ENCODE measurements at places on chromosomes 1 and 21. TPM values are rescaled to one million over a fixed set of nuclear protein-coding genes. Genes with fewer than 3 reads are reported as not detected.

The LHX8 gene
- not detected for total RNA-seq

The SSX2IP gene
- 9.1 TPM for total RNA-seq

The OR6K3 gene
- not detected for total RNA-seq

The RGS4 gene
- 5.2 TPM for total RNA-seq

DNA sequence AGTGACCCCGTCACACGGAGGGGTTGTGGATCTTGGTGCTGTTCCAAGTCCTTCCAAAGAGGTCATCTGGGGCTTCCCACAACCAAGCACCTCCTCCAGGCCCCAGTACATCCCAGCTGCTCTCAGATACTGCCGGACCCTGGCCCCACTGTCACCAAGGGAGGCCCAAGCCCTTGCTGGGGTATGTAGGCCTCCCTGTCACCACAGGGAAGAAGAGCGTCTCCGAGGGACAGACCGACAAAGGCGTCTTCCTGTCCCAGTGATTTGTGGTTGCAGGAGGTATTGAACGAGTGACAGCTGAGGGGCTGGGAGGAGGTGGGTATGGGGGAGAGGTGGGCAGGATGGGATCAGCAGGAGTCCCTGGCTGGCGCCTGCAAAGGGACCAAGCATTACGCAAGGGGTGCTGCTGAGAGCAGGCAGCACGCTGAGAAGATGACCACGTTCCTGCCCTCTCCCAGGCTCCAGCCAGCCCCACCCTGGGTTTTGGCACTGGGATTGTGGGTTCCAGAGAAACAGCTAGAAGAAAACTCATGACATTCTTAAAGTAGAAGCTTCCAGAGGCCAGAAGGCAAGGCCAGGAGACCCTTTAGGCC, 29.7 kb downstream of the LRP8 start:
- no peak for DNase-seq

DNA sequence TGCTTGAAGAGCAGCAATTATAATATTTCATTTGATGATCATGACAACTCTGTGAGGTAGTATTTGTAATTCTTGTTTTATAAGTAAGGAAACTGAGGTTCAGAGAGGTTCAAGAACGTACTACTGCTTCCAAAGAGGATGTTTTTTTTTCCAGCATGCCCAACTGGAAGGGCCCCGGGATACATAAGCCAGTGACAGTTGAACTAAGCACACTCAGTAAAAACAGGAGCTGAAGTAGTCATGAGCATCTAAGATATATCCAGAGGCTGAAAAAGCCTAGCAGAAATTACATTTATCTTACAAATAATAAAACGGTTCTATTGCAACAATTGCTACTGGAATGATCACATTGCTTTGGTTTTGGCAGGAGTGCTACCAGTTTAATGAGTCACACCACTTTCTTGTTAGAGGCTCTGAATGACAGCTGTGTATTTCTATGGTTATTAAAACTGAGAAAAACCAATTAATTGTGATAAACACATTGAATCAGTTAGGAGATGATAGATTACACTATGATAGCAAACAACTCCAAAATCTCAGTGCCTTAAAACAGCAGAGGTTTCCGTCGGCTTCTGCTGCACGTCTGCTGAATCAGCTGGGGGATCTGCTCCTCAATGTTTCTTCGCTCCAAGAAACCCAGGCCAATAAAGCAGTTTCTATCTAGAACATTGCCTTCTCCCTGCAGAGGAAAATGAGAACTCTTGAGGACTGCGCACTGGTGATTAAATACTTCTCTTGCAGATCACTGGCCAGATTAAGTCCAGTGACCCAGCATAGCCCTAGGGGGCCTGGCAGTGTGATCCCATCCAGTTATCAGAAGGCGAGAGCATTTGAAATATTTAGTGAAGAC, 522.7 kb downstream of the PLPP3 start:
- peak; percentile 31 for DNase-seq

- DNase-seq, result no peak
These were observed 9.3 kb upstream of the LORICRIN start for GRCh38 chr1:153250166-153250565.

DNA sequence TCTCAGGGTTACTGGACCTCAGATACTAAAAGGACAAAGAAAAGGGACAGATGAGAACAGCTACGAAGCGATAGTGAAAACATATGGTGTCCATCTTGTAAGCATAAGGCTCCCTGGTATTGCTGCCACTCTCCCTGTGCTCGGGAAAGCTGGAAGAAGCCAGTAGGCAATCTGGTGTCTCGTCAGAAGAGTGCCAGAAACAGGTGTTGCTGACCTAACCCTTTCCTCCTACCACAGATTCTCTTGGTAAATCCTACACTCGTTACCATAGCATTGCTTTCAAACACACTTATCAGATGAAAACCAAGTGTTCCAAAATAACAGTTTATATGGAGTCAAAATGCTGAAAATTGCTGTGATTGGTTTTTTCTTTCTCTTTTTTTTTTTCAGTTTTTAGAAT, 146.3 kb downstream of the NRIP1 start:
- DNase-seq, result no peak

All from thyroid gland (tissue), 4 donors.